ENCODE measurements at places on chromosomes 6 and 20.
A peak's percentile ranks its signal among the peaks of the same experiment; 100 is the strongest.

DNA sequence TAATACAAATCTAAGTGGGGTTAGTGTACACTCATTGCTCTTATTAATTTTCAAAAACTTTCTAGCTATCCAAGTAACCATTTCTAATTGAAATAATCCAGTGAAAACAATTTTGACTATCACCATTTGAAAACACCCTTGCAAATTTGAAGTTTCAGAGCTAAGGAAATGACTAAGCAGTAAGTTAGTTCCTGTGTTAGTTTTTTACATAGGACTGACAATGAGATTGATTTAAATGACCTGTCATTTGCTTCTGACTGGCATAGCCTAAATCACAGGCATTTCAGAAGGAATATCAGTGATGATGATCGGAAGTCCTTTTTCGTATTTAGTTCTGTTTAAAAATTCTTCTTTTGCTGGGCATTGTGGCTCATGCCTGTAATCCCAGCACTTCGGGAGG lies 27.0 kb downstream of the STK4 start:
- no peak for DNase-seq

DNA sequence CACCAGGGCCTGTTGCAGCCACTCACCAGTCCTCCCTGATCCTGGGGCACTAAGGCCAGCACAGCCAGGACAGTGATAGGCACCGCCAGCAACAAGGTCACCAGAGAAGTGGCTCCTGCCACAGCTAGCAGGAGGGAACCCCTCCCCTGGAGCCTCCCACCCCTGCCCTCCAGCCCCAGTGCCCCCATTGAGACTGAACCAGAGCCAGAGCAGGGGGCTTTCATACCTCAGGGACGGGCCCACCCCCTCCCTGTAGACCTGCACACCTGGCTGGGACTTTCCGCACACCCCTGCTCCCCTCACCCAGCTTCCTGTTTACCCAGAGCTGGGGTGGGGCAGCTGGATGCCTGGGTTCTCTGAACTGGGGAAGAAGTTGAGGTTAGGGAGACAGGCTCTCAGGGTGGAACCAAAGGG lies at the start of gene LTB:
Gene LTB, minus strand, starts transcription at position 195 of the 414 bp plus-strand sequence. Its CDS starts 7 bp downstream, at position 188.
- DNase-seq: no peak

GRCh38 chr20:63280929-63281545 lies 8.4 kb downstream of the ARFGAP1 start:
- DNase-seq: no peak

GRCh38 chr6:33201147-33201545 lies 479 bp downstream of the SLC39A7 start:
- DNase-seq: no peak

DNA sequence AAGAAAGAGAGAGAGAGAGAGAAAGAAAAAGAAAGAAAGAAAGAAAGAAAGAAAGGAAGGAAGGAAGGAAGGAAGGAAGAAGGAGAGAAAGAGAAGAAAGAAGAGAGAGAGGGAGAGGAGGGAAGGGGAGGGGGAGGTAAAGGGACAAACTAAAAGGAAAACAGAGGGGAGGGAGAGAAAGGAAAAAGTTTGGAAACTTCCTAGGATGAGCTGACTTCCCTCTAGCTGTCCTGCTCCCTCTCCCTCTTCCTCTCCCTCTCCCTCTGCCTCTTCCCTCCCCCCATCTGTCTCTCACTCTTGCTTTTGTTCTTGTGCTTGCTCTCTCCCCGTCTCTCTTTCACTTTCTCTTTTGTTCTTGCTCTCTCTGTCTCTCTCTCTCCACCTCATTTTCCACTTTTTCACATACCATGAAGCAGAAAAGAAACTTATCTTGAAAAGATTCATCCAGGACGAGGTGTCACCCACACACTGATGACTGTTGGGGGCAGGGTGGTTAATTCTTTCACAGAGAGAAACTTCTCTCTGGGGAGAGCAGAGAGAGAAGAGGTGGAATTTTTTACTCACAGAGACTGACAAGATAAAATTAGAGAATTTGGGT lies 56.4 kb upstream of the DUSP22 start:
- DNase-seq: no peak

- DNase-seq: no peak
Measured at GRCh38 chr6:169971081-169971861, 219.8 kb downstream of the ERMARD start.

DNA sequence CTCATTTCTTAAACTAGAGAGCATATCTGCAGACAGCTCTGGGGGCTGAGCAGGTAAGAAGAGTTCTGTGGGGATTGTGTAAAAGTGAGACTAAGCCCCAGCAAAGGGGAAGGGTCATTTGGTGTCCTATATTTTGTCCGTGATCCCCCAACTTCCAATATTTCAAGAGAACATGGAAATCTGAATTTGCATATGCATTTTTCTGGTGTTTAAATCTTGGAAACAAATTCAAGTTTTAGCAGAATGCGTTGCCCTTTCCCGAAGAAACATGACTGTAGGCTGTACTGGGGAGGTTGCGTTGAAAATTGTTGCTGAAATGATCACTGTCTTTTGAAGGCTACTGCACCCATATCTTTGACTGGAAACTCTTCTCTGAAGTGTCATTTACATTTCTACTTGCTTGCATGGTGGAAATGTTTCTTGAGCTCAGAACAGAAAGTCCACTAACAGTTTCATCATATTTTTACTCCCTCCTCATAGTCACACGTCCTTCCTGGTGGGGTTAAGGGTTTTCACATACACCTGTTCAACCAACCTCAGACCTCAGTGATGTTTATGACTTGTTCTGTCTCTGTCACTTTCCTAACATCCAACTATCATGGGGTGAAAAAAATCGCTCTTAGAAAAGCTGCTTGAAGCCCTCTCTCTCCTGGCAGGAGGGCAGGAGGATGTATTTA lies 140.3 kb downstream of the BCAS1 start:
- DNase-seq: no peak

GRCh38 chr6:91149246-91149955 lies 562.5 kb upstream of the MAP3K7 start:
- DNase-seq: no peak

- DNase-seq: no peak
Measured at GRCh38 chr6:130020073-130020906, 1.9 kb downstream of the L3MBTL3 start.

DNA sequence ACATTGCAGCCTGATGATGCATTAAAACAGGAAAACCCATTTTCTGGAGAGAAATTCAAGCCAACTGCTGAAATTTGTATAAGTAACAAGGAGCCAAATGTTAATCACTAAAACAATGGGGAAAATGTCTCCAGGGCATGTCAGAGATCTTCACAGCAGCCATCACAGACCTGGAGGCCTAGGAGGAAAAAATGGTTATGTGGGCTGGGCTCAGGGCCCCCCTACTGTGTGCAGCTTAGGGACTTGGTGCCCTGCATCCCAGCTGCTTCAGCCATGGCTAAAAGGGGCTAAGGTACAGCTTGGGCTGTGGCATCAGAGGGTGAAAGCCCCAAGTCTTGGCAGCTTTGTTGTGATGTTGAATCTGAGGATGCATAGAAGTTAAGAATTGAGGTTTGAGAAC lies 479.8 kb downstream of the BCKDHB start:
- no peak for DNase-seq

DNA sequence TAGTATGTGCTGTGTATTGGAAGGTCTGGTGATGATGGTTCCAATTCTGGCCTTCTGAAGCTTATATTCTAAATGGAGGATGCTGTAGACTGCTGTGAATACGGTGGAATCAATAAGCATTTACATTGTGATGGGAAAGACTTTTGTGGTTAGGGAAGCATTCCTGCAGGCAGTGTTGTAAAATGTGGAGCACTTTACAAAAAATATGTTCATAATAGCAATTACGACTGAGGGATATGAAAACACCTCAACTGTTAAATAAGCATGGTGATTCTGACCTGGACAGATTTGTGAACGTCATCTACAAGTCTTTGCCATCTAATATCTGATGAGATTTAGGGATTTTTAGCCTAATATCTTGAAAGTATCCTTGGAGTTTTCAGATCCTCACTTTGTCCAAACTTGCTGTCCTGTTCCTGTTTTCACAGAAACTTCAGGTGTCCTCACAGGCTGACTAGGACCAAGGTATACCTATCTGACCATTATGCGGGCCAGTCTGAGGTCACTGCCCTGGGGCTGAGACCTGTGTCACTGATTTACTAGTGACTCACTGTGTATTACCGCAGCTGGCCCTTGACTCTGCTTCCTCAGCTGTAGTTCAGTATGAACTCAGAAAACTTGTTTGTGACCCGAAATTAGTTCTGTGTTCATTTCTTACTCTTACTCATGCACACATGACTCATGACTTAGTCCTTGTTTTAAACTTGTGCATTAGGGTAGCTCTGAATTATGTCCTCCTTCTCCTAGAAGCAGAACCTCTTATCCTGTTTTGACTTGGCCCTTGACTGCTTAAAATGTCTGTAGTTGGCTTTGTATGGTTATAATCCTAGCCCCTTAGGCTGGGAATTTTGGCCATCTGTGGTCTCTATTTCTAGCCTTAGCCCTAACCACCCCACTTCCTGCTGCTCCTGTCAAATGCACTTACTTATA lies 343.0 kb downstream of the CDKAL1 start:
- peak; percentile 68 for DNase-seq

- no peak for DNase-seq
Measured at GRCh38 chr6:118502169-118502568, 45.9 kb upstream of the PLN start.

DNA sequence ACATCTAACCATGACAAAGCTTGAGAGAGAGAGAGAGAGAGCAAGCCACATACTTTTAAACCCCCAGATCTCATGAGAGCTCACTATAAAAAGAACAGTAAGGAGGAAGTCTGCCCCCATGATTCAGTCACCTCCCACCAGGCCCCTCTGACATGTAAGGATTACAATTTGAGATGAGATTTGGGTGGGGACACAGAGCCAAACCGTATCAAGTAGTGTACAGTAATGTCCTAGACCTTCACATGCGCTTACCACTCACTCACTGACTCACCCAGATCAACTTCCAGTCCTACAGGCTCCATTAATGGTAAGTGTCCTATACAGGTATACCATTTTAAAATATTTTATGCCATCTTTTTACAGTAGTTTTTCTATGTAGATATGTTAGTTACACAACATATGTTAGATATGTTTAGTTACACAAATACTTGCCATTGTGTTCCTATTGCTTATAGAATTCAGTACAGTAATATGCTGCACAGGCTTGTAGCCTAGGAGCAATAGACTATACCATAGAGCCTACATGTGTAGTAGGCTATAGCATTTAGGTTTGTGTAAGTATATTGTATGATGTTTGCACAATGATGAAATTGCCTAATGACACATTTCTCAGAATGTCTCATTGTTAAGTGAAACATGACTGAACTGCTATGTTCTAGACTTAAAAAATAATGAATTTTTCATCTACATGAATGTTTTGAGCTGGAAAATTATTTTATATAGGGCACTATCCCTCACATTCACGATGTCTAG lies 11.7 kb downstream of the TSPYL1 start:
- no peak for DNase-seq

- DNase-seq: no peak
Measured at GRCh38 chr20:22379472-22379871, 204.9 kb downstream of the FOXA2 start.

All from NCI-H524 treated with DMSO at 0.1 percent for 48 hours (cell line).